ENCODE measurements at places on chromosomes 16 and 17.
A peak's percentile ranks its signal among the peaks of the same experiment; 100 is the strongest.

DNA sequence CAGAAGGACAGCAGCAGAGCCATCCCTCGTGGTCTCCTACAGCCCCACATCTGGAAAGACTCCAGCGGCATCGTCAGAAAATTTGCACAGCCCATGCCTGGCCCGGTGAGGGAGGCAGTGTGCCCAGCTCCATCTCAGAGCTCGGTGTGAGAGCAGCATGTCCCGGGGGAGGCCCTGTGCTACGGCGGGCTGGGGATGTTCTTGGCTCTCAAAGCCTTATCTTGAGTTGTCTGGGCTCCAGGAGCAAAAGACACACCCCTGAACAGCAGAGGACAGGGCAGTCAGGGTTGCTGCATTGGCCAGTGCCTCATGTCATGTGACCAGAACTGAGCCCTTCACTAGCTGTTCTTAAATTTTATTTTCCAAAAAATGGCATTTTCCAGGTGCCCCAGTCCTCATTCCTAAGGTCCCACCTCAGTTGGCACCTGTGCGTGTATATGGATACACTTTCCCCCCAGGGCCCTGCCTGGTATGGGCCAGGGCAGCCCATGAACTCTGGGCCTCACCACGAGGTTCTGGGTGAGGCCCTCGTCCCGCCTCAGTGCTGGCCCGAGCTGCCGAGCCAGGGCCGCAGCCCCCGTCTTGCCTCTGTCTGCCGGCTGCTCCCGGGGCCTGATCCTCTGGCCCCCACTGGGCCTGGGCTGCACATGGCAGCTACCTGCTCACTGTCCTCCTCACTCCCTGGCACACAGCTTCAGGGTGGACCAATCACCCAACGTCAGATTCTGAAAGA is 3.0 kb downstream of the NUDT16L1 start:
- DNase-seq, result no peak

DNA sequence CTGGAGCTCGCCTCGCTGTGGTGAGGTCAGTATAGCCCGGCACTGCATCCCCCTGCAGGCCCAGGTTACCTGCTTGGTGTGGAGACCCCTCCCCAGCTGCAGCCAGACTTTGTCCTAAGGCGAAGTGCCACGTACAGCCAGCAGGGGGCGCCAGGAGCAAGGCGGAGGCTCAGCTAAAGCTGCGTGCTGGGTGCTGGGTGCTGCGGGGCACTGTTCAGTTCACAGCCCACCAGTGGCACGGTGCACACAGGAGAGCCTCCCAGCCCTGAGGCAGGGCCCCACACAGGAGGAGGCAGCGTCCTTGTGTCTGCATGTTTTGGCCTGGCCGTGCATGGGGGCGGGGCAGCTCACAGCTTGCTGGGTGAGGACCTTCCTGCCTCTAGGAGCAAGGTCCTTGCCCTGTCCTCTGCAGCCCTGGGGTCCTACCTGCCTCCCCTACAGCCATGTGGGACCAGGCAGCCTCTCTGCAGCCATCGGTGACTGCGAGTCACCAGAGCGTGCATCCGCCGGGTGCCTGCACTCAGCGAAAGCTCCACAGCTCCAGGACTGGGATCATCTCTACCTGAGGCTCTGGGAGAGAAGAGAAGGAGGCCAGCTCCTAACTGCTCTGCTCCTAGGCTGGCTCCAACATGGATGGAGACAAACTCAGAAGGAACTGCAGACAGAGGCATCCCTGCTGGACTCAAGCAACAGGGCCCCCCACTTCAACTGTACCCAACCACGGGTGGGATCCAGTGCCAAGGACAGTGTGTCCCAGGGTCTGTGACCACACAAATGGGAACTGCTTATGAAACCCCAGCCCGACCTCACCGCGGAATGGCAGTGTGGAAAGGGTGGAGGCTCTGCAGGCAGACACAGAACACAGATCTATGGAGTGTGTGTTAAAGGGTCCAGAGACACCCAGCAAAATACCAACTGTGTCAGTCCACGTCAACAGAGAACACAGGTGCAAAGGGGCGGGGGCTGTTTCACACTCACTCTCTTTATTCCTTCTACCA is 19.0 kb downstream of the SLC7A5 start:
- no peak for DNase-seq

GRCh38 chr16:67673712-67674580 is 7.3 kb downstream of the C16orf86 start:
- no peak for DNase-seq

- DNase-seq, result no peak
These were observed 15.6 kb upstream of the ZFPM1 start for GRCh38 chr16:88437367-88437964.

DNA sequence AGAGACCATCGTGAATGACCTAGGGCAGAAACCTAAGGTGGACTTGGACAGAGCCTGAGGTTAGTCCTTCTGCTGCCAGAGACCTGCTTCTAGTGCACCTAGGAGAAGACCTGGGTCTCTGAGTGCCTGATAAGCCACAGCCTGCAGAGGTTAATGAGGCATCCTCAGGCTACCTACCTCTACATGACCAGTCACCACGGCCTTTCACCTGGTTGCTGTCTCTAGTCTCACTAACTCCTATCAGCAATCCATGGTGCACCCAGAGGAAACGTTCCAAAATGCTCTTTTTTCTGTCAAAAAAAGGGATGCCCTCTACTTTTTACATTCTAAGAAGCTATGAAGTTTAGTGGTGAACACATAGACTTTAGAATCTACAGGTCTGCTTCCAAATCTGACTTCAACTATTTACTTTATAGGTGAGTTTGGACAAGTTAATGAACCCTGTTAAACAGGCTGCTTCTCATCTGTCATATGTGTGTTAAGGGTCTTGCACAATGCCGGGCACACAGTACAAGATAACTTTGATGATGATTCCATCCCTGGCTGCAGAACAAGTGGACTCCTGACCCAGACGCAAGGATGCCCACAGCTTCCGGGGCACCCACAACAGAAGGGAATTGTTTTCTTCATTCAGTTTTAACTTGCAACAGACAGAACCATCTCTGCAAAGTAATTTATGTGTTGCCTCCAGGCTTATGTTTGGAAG is 469.9 kb upstream of the CDH5 start:
- no peak for DNase-seq

DNA sequence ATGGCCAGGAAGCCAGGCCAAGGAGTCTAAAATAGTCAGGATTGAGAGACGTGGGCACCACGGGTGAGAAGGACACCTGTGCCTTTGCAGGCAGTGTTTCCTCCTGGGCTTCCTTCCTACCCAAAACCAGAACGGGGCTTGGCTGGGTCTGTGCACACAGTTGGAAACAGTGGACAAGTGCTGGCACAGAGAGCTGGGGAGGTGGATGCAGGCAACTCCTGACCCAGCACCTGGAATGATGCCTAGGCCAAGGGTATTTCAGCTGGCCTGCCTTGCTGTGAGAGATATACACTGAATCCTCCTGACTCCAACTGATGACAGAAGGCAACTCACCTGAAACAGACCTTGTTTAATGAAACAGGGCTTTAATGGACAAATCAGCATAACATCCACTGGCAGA is 186.2 kb downstream of the SLC39A11 start:
- DNase-seq, result no peak

GRCh38 chr17:21036361-21036881 is 6.4 kb downstream of the USP22 start:
- DNase-seq, result no peak

DNA sequence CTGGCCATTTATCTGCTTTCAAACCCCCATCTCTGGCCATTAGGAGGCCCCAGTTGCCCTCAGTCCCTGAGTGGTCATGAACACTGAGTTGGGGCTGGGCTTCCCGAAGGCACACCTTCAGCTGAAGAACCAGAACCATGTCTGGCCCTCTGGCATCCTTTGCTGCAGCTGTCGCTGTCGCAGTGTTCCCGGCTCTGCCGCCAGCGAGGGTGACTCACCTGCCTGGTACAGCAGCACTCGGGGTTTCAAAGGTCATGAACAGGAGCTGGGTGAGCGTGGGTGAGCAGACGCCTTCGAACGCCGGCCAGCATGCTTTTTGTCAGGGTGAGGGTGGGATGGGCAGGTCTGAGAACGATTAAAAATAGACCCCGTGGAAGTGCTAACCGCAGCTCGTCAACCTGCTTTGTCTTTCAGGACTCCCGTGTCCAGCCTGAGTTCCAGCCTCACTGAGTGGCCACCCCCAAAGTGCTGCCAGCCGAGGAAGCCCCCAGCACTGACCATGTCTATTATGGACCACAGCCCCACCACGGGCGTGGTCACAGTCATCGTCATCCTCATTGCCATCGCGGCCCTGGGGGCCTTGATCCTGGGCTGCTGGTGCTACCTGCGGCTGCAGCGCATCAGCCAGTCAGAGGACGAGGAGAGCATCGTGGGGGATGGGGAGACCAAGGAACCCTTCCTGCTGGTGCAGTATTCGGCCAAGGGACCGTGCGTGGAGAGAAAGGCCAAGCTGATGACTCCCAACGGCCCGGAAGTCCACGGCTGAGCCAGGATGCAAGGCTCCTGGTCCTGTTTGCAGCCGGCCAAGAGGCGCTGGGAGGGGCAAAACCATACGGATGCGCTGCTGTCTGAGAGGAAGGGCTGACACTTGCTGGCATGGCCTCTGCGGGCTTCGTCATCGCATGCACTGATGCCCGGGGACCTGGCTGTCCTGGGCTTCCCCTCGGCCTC is 7.6 kb downstream of the SNN start:
- peak; percentile 63 for DNase-seq

DNA sequence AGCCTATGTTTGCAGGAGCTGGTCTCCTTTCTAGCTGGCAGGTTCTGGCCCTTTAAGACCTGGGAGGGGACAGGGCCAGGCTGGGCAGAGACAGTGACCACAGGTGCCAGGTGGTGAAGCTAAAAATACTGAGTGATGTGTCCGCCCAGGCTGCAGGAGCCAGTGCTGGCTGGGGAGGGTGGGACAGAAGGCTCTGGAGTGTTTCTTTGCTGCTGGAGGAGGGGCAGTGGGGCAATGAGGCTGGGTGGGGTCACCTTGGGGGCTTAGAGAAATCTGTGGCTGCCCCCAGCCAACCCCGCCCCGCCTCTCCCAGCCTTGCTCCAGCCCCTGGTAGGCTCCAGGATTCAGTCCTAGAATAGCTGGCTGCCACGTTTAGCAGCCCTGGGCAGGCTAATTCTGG is 30.4 kb upstream of the SBK1 start:
- DNase-seq, result peak; percentile 10

GRCh38 chr17:64066716-64067115 is 46.3 kb upstream of the ICAM2 start:
- no peak for DNase-seq

- no peak for DNase-seq
These were observed 54.5 kb upstream of the HLF start for GRCh38 chr17:55210292-55210691.

DNA sequence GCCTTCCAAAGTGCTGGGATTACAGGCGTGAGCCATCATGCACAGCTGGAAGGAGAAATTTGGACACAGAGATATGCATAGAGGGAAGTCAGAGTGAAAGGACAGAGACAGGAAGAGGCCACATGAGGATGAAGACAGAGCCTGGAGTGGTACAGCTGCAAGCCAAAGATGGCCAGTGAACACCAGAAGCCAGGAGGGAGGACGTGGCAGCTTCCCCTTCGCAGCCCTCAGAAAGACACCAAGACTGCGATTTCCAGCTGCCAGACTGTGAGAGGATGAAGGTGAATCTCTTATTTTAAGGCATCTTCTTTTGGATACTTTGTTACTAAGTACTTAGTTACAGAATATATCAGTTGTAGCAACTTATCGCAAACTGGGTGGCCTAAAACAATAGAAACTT is 60.5 kb upstream of the PLCG2 start:
- DNase-seq, result no peak

- DNase-seq, result no peak
These were observed 6.2 kb downstream of the ACD start for GRCh38 chr16:67653789-67654402.
